ENCODE measurements at places on chromosomes 2 and 18. TPM values are rescaled to one million over a fixed set of nuclear protein-coding genes. Genes with fewer than 3 reads are reported as not detected.

GRCh38 chr18:37398248-37398920 lies 167.2 kb downstream of the CELF4 start:
- no peaks in the 10 kb centered on the region for H3K36me3 ChIP-seq
- no peak overlapping the region for H3K4me3 ChIP-seq
- H3K27ac ChIP-seq, result no peak overlapping the region

DNA sequence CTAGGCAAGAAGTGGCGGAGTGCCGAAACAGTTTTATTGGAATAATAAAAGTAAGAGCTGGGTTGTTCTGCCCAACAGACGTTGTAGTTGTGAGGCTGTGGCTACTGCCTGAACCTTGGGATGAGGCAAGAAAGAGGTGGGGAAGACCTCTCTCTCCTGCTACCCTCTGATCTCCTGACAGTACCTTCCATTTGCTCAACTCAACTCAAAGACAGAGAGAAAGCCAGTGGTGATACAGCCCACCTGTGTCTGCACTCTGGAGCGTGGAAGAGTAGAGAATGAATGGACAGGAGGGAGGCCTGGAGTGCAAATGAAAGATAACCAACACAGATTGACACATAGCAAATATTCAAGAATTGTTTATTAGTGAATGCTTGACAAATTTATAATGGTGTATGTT lies 590.3 kb downstream of the NYAP2 start:
- no peak overlapping the region for H3K27ac ChIP-seq
- H3K36me3 ChIP-seq, result no peaks in the 10 kb centered on the region
- no peak for DNase-seq
- no peaks in the 10 kb centered on the region for H3K4me1 ChIP-seq
- no peaks in the 10 kb centered on the region for H3K27me3 ChIP-seq

GRCh38 chr18:37207343-37207742 lies 358.3 kb downstream of the CELF4 start:
- H3K4me1 ChIP-seq, result no peaks in the 10 kb centered on the region
- DNase-seq, result no peak
- no peaks in the 10 kb centered on the region for H3K27me3 ChIP-seq
- H3K27ac ChIP-seq, result no peak overlapping the region
- no peak overlapping the region for H3K4me3 ChIP-seq

GRCh38 chr2:120681696-120682288 lies 53.9 kb upstream of the GLI2 start:
- no peak overlapping the region for H3K4me3 ChIP-seq
- no peaks in the 10 kb centered on the region for H3K4me1 ChIP-seq
- no peak for DNase-seq
- H3K27me3 ChIP-seq, result peaks cover 7% of the 10 kb centered on the region
- H3K36me3 ChIP-seq, result no peaks in the 10 kb centered on the region
- H3K27ac ChIP-seq, result no peak overlapping the region

- no peaks in the 10 kb centered on the region for H3K36me3 ChIP-seq
- peaks cover 9% of the 10 kb centered on the region for H3K4me1 ChIP-seq
- no peaks in the 10 kb centered on the region for H3K27me3 ChIP-seq
- H3K4me3 ChIP-seq, result no peak overlapping the region
- no peak overlapping the region for H3K27ac ChIP-seq
Observed at GRCh38 chr2:8572712-8573233, 109.1 kb upstream of the ID2 start.

GRCh38 chr18:38923540-38923939 lies 1357.9 kb upstream of the CELF4 start:
- no peak for DNase-seq
- H3K27ac ChIP-seq, result no peak overlapping the region
- no peaks in the 10 kb centered on the region for H3K36me3 ChIP-seq

DNA sequence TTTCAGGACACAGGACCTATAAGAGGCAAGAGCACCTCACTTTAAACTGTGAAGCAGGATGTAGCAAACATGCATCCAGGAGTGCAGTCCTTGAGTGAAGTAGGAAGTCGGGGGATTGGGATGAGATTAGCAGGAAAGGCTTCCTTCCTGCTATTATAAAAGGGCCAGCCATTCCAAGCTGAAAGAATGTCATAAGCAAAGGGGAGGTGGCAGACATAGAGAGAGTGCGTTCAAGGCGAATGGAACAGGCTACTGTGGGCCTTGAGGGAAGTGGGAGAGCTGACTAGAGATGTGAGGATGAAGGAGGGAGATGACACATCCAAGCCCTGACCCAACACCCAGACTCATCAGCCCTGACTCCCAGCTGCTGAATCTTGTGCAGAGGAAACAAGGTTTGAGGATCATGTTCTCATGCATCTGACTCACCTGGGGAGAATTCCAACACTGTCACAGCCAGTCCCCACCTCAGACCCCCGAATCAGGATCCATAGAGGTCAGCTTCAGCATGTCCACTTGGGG lies 63.9 kb downstream of the GYPC start:
- no peaks in the 10 kb centered on the region for H3K36me3 ChIP-seq
- H3K4me3 ChIP-seq, result no peak overlapping the region
- no peak for DNase-seq
- H3K27ac ChIP-seq, result no peak overlapping the region
- H3K4me1 ChIP-seq, result no peaks in the 10 kb centered on the region
- H3K27me3 ChIP-seq, result no peaks in the 10 kb centered on the region

- no peak for DNase-seq
- H3K27ac ChIP-seq, result no peak overlapping the region
- H3K27me3 ChIP-seq, result no peaks in the 10 kb centered on the region
Observed at GRCh38 chr2:96409081-96409819, 73.7 kb downstream of the NCAPH start.

DNA sequence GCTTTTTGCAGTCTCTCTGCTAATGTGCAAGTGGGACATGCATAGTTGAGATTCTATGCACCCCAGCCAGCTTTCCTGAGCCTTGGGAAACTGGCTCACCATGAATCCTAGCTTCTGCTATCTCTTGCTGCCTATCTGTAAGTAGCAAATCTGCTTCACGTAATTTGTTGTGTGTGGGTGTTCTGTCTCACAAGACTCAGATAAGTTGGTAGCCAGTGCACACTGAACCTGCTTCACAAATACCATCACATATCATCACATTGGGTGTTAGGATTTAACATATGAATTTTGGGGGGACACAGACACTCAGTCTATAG lies 13.9 kb upstream of the VRK2 start:
- no peaks in the 10 kb centered on the region for H3K27me3 ChIP-seq
- DNase-seq, result no peak
- H3K4me1 ChIP-seq, result no peaks in the 10 kb centered on the region
- no peak overlapping the region for H3K4me3 ChIP-seq
- no peaks in the 10 kb centered on the region for H3K36me3 ChIP-seq
- H3K27ac ChIP-seq, result no peak overlapping the region

GRCh38 chr18:24677011-24677410 lies 216.6 kb downstream of the HRH4 start:
- no peaks in the 10 kb centered on the region for H3K36me3 ChIP-seq
- H3K4me1 ChIP-seq, result no peaks in the 10 kb centered on the region
- no peak overlapping the region for H3K27ac ChIP-seq
- peaks cover 1% of the 10 kb centered on the region for H3K27me3 ChIP-seq
- no peak for DNase-seq
- H3K4me3 ChIP-seq, result no peak overlapping the region

DNA sequence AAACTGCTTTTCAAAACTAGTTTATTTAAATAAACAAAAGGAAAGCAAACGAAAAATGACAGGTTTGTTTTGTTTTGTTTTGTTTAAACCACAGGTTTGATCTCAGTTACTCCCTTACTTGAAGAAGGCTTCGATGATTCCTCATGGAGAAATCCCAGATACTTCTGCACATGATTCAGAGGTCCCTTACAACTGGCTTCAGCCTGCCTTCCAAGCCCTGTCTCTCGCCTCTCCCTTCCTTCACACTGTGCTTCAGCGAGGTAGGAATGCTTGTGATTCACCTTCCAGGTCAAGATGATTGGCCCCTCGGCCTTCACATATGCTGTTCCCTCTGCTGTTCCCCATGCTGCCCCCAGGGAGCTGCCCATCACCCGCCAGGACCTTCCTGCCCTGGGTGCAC lies 104.1 kb upstream of the ITGA6 start:
- no peaks in the 10 kb centered on the region for H3K27me3 ChIP-seq
- no peak overlapping the region for H3K27ac ChIP-seq
- no peak overlapping the region for H3K4me3 ChIP-seq
- H3K4me1 ChIP-seq, result no peaks in the 10 kb centered on the region

DNA sequence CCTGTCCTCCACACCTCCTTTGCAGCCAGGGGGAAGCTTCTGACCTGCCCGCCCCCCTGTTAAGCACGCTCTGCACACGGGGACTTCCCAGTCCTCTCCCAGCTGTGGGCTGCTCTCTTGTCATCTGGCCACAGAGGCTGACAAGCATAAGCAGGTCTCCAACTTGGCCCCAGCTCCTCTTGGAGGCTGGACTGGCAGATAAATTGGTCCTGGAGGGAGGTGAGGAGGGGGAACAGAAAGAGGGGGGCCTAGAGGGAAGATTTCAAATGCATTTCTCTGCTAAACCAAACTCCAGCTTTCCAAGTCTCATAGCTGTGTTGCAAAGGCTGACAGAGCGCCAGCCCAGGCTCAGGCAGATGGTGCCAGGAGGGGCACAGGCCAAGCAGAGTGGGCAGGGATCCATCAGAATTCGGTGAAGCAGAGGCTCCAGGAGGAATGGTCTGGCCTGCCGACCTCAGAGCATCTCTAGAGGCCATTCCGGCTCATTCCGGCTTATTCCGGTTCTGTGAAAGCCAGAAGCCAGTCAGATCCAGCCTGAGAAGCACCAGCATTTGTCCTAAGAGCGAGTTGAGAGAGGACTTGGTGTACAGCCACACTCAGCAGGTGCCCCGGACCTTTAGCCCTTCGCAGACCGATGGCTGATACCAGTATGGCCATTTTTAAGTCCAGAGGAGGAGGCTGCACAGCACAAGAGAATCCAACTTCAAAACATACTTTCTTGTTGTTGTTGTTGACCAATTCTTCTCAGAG lies 508.9 kb upstream of the MYT1L start:
- no peak overlapping the region for H3K27ac ChIP-seq
- DNase-seq, result no peak
- H3K27me3 ChIP-seq, result no peaks in the 10 kb centered on the region
- no peaks in the 10 kb centered on the region for H3K4me1 ChIP-seq

- no peak overlapping the region for H3K4me3 ChIP-seq
- DNase-seq, result no peak
- no peaks in the 10 kb centered on the region for H3K36me3 ChIP-seq
- no peak overlapping the region for H3K27ac ChIP-seq
- H3K27me3 ChIP-seq, result no peaks in the 10 kb centered on the region
- H3K4me1 ChIP-seq, result peaks cover 10% of the 10 kb centered on the region
Observed at GRCh38 chr18:49731860-49732311, 81.4 kb downstream of the ACAA2 start.

DNA sequence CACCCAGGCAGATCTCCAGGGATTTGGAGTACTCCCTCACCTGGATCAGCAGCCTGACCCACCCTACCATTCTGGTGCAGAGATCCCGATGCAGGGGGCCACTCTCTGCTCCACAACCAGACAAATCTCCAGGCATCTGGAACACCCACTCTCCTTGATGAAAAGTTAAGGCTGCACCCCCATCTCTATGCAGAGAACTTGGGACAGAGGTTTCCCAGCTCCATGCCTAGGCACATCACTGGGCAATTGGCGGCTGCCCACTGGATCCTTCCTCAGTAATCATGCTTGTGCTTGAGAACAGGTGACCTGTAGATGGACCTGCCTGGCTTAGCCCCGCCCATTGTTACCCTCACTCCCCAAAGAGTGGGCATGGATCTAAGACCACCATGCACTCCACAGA lies 624.9 kb downstream of the CBLN2 start:
- no peaks in the 10 kb centered on the region for H3K27me3 ChIP-seq
- no peak overlapping the region for H3K27ac ChIP-seq
- no peaks in the 10 kb centered on the region for H3K36me3 ChIP-seq

MARS2 gene
- total RNA-seq, result 27.2 TPM

HSPE1 gene
- total RNA-seq, result 377 TPM

CCBE1 gene
- 4.4 TPM for total RNA-seq

DOK6 gene
- total RNA-seq, result 0.50 TPM

CABYR gene
- 20.1 TPM for total RNA-seq

ASIC4 gene
- total RNA-seq, result 0.19 TPM

CD207 gene
- total RNA-seq, result not detected
